ENCODE measurements at places on chromosomes 6 and 20. TPM values are rescaled to one million over a fixed set of nuclear protein-coding genes. Genes with fewer than 3 reads are reported as not detected.

Gene FAM83C
- not detected for total RNA-seq

GRCh38 chr6:16337295-16337975 is 99.0 kb downstream of the GMPR start:
- peak; percentile 96 for DNase-seq

- DNase-seq, result no peak
These were observed 246.7 kb downstream of the SOD2 start for GRCh38 chr6:159446340-159446739.

DNA sequence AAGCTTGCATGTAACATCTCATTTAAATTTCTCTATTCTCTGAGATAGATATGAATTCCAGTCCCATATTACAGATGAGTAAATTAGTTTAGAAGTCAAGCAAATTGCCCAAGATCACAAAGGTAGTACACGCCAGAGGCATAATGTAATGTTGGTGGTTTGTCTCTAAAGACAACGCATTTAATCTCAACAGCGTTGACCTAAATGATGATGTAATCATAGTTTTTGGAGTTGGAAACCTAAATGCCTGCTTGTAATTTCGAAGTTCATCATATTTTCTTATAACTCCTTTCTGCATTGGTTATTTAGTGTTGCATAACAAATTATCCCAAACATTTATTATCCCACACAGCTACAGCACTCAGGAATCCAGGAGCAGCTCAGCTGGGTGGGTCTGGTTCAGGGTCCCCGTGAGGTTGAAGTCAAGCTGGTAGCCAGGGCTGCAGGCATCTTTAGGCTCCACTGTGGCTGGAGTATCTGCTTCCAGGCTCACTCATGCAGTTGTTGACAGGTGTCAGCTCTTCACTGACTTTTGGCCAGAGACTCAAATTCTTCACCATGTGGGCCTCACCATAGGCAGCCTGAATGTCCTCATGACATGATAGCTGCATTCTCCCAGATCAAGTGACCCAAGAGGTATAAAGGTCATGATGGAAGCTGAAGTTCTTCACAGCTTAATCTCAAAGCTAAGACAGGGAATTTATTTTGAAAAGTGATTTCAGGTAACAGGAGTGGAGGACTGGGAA is 122.0 kb upstream of the SPTLC3 start:
- no peak for DNase-seq

DNA sequence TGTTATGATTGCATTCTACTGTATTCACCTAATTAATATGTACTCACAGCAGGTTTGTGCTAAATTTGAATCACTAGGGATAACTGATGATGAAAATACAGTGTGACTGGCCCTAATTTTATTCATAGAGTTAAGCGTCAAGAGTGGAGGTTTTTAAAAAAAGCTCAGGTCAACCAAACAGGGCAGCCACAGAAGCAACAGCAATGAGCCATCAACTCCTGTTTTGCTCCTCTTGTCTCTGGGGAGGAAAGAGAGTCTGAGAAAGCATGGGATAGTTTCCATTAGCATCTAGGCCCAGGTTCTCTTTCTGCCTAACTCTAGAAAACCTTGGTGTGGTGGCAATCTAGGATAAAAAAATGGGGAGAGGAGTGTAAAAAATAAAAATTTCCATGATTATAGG is 122.1 kb downstream of the OGFRL1 start:
- DNase-seq, result no peak

- DNase-seq, result no peak
These were observed 54.9 kb upstream of the ARHGAP18 start for GRCh38 chr6:129764761-129765407.

Measured in sigmoid colon (tissue), 7 donors.